Thoracic aorta (tissue), 2 donors: ENCODE measurements at places on chromosomes 7 and 10. TPM values are rescaled to one million over a fixed set of nuclear protein-coding genes. Genes with fewer than 3 reads are reported as not detected.

The TSPAN13 gene
- 1.5 TPM for total RNA-seq

The FAM241B gene
- total RNA-seq = 7.8 TPM

The BAMBI gene
- 24.8 TPM for total RNA-seq

The UPK3B gene
- total RNA-seq = 5.1 TPM

The NODAL gene
- total RNA-seq = 0.27 TPM

DNA sequence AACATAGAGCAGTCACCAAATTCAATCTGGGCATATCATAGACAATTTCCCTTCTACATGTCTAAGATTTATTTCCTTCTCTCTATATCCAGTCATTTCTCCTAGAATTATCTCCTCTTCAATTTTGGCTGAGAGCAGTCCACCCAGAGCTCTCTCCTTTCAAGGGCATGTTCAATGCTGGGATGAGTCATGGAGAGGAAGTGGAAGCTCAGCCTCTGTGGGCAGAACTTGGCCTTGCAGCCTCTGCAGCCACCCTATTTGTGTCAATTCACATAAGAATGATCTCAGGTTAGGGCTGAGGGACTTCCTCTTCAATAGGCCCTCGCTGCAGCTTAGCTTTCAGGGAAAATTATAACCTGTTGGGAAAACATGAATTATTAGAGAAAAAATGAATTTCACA lies 560.8 kb downstream of the POM121L12 start:
- no peak overlapping the region for H3K4me3 ChIP-seq
- H3K36me3 ChIP-seq = no peaks in the 10 kb centered on the region
- peak overlapping the region; percentile 15 for H3K27ac ChIP-seq
- DNase-seq = no peak
- H3K4me1 ChIP-seq = peaks cover 6% of the 10 kb centered on the region
- H3K27me3 ChIP-seq = no peaks in the 10 kb centered on the region

DNA sequence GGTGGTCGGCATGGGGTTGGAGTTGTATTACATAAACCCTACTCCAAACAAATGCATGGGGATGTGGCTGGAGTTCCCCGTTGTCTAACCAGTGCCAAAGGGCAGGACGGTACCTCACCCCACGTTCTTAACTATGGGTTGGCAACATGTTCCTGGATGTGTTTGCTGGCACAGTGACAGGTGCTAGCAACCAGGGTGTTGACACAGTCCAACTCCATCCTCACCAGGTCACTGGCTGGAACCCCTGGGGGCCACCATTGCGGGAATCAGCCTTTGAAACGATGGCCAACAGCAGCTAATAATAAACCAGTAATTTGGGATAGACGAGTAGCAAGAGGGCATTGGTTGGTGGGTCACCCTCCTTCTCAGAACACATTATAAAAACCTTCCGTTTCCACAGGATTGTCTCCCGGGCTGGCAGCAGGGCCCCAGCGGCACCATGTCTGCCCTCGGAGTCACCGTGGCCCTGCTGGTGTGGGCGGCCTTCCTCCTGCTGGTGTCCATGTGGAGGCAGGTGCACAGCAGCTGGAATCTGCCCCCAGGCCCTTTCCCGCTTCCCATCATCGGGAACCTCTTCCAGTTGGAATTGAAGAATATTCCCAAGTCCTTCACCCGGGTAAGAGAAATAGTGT lies at the start of gene CYP2E1:
Gene CYP2E1, plus strand, starts transcription at position 407 of the 632 bp plus-strand sequence. Its CDS starts 33 bp downstream, at position 440.
- no peaks in the 10 kb centered on the region for H3K36me3 ChIP-seq
- H3K27ac ChIP-seq = no peak within 1 kb of the TSS
- H3K4me3 ChIP-seq = peak within 1 kb of the TSS; percentile 62
- H3K4me1 ChIP-seq = peaks cover 12% of the 10 kb centered on the region
- no peak for DNase-seq
- H3K27me3 ChIP-seq = no peaks in the 10 kb centered on the region

GRCh38 chr10:117710181-117710798 lies 167.7 kb downstream of the EMX2 start:
- H3K27ac ChIP-seq = no peak overlapping the region
- no peak for DNase-seq
- no peak overlapping the region for H3K4me3 ChIP-seq
- no peaks in the 10 kb centered on the region for H3K27me3 ChIP-seq
- H3K36me3 ChIP-seq = no peaks in the 10 kb centered on the region
- no peaks in the 10 kb centered on the region for H3K4me1 ChIP-seq

DNA sequence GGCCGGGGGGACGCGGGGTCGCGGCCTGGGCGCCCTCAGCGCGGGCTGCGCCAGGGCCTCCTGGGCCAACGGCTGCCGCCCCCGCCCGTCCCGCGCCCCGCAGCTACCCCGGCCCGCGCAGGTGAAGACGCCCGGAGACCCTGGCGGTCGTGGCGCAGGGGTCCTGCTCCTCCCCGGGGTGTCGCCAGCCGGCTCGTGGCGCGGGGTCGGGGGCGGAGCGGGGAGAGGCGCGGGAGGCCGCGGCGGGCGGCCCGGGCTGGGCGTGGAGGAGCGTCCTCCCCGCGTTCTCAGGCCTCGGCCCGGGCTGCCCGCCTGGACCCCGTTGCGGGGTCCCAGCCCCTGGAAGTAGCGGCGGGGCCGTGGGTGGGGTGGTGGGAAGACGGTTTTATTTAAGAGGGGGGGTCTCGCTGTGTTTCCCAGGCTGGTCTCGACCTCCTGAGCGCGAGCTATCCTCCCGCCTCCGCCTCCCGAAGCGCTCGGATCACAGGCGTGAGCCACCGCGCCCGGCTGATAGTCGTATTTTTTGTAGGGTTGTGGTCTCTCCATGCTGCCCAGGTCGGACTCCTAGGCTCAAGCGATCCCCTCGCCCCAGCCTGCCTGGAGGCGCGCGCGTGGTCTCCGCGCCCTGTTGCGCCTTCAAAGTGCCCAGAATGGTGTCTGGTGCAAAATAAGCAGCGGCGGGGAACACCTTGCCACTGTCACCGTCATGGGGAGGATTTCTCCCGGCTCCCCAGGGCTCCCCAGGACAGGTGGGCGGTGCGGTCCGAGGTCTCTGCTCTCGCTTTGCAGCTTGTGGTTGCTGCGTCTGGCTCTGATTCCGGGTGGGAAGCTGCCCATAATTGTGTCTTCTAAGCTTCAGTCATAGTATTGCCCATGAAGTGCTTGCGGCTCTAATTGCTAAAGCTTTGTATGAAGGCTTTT lies 15.3 kb upstream of the SUN1 start:
- DNase-seq = no peak
- H3K4me1 ChIP-seq = peaks cover 29% of the 10 kb centered on the region
- no peaks in the 10 kb centered on the region for H3K27me3 ChIP-seq
- no peaks in the 10 kb centered on the region for H3K36me3 ChIP-seq
- H3K27ac ChIP-seq = peak overlapping the region; percentile 83

GRCh38 chr10:64037071-64037661 lies 516.0 kb downstream of the REEP3 start:
- H3K27ac ChIP-seq = no peak overlapping the region
- H3K4me3 ChIP-seq = no peak overlapping the region
- H3K4me1 ChIP-seq = no peaks in the 10 kb centered on the region
- no peaks in the 10 kb centered on the region for H3K27me3 ChIP-seq

DNA sequence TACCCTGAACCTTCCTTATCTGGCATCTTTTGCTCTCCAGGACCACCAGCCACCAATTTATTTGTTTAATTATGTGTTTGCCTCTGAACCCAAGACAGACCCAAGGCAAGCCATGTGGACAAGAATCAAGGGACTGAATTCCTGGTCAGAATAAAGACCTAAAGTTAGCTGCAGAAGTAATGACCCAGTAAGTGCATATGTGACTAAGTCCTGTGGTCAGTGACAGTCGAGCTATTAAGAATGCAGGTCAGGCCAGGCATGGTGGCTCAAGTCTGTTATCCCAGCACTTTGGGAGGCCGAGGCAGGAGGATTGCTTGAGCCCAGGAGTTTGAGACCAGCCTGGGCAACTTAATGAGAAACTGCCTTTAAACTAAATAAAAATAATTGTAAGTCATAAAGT lies 139.4 kb downstream of the CCDC71L start:
- no peak overlapping the region for H3K4me3 ChIP-seq
- DNase-seq = no peak
- H3K27me3 ChIP-seq = no peaks in the 10 kb centered on the region
- peaks cover 21% of the 10 kb centered on the region for H3K4me1 ChIP-seq
- no peak overlapping the region for H3K27ac ChIP-seq

GRCh38 chr10:118545381-118545780 lies 50.1 kb downstream of the PRLHR start:
- H3K36me3 ChIP-seq = no peaks in the 10 kb centered on the region
- H3K4me1 ChIP-seq = no peaks in the 10 kb centered on the region
- no peak overlapping the region for H3K4me3 ChIP-seq
- no peak overlapping the region for H3K27ac ChIP-seq
- no peak for DNase-seq
- peaks cover 6% of the 10 kb centered on the region for H3K27me3 ChIP-seq

DNA sequence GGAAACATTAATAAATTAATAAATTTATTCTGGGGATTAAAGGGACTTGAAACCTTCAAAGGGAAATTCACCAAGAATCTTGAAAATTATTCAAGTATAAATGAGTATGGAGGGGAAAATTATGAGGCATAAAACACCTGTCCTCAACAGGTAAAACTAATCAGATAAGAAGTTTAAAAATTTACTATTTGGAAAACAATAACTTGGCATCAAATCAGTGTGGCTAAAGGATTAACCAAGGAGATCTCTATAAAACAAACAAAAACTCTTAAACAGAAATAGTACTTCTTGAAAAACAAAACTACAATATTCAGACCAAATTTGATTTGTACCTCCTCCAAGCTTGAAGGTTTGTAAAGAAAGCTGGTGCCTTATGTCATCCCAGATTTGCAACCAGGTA lies 66.4 kb upstream of the ZNF804B start:
- DNase-seq = no peak
- no peak overlapping the region for H3K4me3 ChIP-seq
- no peaks in the 10 kb centered on the region for H3K4me1 ChIP-seq
- H3K27ac ChIP-seq = no peak overlapping the region
- no peaks in the 10 kb centered on the region for H3K36me3 ChIP-seq

DNA sequence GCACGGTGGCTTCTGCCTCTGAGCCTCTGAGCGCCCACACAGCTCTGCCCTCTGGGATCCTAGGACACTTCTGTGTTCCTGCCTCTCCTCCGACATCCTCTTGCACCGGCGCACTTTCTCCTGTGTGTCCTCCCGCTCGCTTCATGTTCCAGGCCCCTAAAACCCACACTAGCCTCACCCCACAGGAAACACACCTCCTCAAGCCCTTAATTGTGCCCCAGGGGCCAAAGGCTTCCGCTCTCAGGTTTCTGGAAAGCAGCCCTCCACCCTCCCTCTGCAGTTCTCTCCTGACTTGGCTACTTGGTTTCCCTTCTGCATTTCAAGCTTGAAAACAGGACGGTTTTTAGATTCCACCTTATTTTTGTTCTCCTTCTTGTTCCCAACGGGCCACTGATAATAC lies 7.3 kb downstream of the GFRA1 start:
- no peaks in the 10 kb centered on the region for H3K36me3 ChIP-seq
- H3K27me3 ChIP-seq = no peaks in the 10 kb centered on the region

DNA sequence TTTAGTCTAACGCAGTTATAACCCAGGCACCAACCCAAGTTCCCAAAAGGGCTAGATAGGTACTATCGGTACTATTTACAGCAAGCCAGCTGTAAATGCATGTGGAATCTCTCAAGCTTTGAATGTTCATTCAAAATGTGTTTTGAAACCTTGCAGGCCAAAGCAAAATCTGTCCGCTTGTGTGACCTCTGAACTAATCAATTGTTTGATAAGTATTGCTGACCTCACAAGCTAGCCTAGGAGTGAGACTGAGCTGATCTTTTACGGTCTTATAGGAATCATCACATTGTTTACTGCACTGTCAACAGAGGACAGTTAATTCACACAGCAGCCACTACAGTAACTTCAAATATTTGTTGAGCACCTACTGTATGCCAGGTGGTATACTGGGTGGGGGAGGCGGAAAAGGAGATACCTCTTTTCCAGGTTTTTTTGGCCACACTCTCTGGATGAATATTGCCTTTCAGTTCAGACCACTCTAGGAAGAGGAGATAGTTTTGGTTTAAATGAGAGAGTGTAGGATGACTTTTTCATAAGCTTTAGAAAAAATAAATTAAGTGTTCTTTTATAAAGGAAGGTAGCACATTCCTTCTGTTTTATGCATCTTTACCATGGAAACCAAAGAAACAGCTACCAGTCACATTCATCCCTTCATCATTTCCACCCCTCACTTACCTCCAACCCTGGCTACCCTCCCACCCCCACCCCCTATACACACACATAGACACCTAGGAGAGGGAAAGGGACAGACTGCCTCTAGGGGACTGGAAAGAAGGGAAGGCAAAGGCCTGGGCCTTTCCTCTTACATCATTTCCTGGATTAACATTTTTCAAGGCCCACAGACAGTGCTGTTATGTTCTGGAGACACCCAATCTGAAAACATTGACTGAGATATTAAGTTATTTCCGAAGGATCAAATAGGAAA lies 2.4 kb downstream of the PAPSS2 start:
- H3K27me3 ChIP-seq = no peaks in the 10 kb centered on the region
- DNase-seq = no peak
- H3K36me3 ChIP-seq = no peaks in the 10 kb centered on the region
- H3K4me1 ChIP-seq = no peaks in the 10 kb centered on the region

DNA sequence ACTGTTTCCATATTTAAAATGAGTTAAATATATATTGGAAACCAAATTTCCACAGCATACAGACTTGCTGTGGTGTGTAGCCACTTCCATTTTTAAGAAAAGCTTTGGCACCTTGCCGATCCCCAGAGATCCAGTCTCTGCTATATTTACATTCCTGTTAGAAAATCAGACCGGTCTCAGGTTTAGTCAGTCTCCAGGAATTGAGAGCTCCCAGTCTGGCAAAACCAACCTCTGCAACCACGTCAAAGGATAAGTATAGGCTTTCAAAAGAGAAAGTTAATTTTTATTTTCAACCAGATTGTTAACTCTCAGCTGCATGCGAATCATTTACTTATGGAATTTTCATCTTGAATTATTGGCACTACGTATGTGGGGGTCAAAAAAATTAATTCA lies 28.2 kb downstream of the PUS7 start:
- peak overlapping the region; percentile 60 for H3K4me3 ChIP-seq
- no peaks in the 10 kb centered on the region for H3K27me3 ChIP-seq
- DNase-seq = no peak
- H3K4me1 ChIP-seq = peaks cover 27% of the 10 kb centered on the region
- peak overlapping the region; percentile 14 for H3K27ac ChIP-seq

DNA sequence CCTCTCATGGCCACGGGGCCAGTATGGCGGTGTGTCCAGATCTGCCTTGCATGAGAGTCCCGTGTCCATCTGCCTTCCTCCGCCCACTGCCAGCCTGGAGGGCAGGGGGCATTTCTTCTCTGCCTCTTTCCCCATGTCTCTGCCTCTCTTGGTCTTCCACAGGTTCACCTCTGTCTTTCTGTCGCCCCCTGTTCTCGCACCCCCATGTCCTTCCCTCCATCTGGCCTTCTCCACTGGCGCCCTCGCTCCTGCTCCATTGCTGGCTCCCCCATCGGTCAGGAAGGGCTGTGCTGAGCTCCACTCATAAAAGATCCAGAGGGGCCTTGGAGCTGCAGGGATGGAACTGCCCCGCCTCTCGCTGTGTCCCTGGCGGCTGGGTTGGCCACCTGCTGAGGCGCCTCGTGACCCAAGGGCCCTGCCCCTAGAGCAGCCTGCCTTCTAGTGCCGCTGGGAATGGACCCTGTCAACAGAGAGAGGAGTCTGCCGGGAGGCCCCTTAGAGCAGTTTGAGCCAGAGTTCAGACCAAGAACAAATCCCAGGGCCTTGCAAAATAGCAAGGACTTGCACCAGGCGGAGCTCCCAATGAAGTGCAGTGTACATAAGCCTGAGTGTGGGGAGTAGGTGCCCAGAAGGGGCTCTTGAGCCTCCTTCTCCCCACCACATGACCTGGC lies 42.0 kb downstream of the GOLGA7B start:
- H3K27ac ChIP-seq = no peak overlapping the region
- no peak overlapping the region for H3K4me3 ChIP-seq
- H3K27me3 ChIP-seq = no peaks in the 10 kb centered on the region
- H3K36me3 ChIP-seq = no peaks in the 10 kb centered on the region
- DNase-seq = no peak
- no peaks in the 10 kb centered on the region for H3K4me1 ChIP-seq

GRCh38 chr7:30977896-30978564 lies 14.3 kb downstream of the GHRHR start:
- no peak overlapping the region for H3K4me3 ChIP-seq
- no peak overlapping the region for H3K27ac ChIP-seq
- no peaks in the 10 kb centered on the region for H3K4me1 ChIP-seq
- H3K36me3 ChIP-seq = no peaks in the 10 kb centered on the region
- H3K27me3 ChIP-seq = no peaks in the 10 kb centered on the region
